ENCODE measurements at places on chromosomes 16 and 17.
A peak's percentile ranks its signal among the peaks of the same experiment; 100 is the strongest.

- no peak for DNase-seq
Observed at GRCh38 chr16:78365366-78365765, 265.9 kb downstream of the WWOX start.

GRCh38 chr17:61291451-61292285 is 108.0 kb upstream of the TBX2 start:
- no peak for DNase-seq

DNA sequence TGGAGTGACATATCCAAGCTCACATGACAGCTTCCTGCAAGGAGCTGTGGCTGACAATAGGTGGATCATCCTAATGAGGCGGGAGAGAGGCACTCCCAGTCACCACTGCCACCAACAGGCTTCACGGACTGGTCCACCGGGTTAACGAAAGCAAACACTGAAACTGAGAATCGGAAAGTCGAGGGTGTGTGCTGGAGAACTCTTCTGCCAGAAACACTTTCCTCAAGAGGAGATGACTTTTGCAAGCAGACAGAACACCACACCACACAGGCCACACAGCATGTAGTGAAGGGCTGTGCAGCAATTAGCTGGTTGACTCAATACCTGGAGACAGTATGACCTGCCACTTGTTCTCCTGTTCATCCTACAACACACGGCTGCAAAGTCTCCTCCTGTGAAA is 53.0 kb upstream of the DNAJA2 start:
- DNase-seq = no peak

GRCh38 chr16:30139583-30140481 is 16.8 kb upstream of the MAPK3 start:
- DNase-seq = no peak

GRCh38 chr16:80346111-80346632 is 194.6 kb upstream of the DYNLRB2 start:
- no peak for DNase-seq

DNA sequence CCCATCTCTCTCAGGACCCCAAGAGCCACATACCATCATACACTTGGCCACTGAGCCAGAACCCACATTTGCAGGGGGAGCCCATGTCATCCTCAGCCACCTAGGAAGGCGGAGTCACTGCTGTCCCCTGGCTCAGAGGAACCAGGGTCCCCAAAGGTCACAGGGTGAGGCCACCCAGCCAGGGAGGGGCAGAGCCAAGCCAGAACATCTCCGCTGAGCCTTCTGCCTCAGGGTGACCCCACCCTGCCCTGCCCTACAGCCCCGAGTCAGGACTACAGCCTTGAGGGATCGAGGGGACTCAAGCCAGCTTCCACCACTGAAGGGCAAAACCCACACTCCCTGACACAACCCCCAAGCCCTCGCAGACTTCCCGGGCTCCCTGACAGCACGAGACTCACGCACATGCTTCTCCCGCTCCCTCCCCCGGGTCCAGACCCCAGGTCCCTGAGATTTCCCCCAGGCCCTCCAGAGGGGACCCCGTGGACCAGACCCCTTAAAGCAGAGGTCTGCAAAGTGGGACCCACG is 17.4 kb downstream of the PIEZO1 start:
- DNase-seq = no peak

DNA sequence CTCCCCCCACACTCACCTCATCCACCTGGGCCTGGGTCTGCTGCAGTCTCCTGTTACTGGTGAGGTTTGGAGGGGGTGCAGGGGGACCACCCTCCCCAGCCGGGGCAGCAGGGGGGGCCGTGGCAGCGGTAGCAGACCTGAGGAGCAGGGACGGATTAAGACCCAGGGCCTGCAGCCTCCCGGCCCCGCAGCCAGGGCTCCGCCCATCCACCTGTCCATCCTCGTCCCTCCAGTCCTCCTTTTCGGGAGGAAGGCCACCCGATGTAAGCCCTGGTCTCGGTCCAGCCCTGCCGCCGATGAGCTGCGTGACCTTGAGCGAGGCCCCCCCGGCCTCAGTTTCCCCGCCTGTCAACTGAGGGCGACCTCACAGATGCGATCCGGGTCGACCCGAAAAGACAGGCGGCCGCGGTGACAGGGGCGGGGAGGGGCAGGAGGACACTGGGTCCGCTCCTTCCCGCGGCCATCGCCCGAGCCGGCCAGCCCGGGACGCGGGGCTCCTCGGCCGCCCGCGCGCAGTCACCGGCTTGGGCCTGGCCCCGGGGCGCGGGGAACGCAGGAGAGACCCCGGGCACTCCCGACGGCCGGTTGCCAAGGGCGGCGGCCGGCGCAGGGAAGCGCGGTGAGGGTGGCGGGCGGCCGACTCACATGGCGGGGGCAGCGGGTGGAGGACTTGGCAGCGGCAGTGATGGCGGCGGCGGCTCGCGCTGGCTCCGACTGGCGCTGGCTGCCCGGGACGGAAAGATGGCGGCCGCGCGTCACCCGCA is at the start of gene VAMP2:
TSS of gene VAMP2 (minus strand) at position 716 of the 764 bp plus-strand sequence. CDS start at position 647, 69 bp downstream.
- peak; percentile 82 for DNase-seq
